HuH-7 (cell line): ENCODE measurements at places on chromosomes 12 and 14.
A peak's percentile ranks its signal among the peaks of the same experiment; 100 is the strongest.

GRCh38 chr12:126233625-126234024 is 1168.4 kb downstream of the AACS start:
- no peak for DNase-seq

DNA sequence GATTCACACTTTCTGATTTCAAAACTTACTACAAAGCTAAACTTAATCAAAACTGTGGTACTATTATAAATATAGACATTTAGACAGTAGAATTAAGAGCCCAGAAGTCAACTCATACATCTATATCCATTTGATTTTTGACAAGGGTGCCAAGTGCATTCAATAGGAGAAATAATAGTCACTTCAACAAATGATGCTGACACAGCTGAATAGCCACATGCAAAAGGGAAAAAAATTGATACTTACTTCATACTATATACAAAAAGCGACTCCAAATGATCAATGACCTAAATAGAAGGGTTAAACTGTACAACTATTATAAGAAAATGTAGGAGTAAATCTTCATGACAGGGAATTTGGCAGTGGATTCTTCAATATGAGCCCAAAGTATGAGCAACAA is 40.7 kb upstream of the SYT10 start:
- DNase-seq, result no peak

DNA sequence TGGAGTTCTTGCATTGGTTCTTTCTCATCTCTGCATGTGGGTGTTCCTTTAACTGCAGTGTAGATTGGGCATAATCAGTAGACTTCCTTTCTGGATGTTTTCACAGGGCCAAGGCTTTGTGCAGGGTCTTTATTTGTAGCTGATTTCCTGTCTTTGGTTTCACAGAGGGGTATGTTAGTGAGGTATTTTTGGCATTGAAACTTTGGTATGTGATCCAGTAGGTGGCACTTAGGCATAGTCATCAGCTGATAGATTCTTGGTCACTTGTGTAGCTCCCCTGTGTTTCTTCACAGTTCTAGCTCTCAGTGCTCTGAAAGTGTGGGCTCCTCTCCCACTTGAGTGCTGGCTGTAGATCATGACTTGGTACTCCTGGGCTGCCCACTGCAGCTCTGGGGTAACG is 52.7 kb upstream of the LMO3 start:
- DNase-seq, result no peak

DNA sequence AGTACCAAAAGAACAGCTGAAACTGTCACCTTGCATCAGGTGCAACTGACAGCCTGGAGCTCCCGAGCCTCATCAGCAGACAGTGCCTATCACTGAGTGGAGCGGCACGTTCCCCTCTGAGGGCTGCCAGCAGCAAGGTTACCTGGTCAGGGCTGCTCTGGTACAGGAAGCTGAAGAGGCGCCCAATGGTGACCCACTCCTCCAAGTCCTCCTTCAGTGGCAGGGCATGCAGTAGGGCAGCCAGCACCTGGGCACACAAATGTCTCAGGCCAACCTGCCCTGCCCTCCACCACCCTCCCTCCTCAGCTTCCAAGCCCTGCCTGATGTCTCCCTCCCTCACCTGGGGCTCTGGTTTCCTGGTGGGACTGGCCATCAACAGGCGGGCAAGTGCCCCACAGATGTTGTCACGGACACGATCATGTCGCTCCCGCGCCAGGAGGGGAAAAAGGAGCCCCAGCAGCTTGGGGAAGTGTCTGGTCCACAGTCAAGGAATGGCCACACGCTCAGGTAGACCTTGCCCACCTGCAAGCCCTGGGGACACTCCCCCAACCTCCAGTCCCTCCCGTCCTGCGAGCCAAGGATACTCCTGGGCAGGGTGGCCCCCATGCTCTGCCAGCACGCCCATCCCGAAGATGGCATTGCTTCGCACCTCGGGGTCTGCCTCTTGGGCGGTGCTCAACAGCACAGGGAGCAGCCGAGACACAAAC is 7.1 kb downstream of the IPO4 start:
- DNase-seq, result no peak

- no peak for DNase-seq
These were observed 456.6 kb downstream of the VRK1 start for GRCh38 chr14:97253756-97254155.

GRCh38 chr12:14417715-14418114 is 52.2 kb downstream of the ATF7IP start:
- no peak for DNase-seq

- DNase-seq, result no peak
These were observed 117.6 kb upstream of the TMCC3 start for GRCh38 chr12:94767956-94768355.

DNA sequence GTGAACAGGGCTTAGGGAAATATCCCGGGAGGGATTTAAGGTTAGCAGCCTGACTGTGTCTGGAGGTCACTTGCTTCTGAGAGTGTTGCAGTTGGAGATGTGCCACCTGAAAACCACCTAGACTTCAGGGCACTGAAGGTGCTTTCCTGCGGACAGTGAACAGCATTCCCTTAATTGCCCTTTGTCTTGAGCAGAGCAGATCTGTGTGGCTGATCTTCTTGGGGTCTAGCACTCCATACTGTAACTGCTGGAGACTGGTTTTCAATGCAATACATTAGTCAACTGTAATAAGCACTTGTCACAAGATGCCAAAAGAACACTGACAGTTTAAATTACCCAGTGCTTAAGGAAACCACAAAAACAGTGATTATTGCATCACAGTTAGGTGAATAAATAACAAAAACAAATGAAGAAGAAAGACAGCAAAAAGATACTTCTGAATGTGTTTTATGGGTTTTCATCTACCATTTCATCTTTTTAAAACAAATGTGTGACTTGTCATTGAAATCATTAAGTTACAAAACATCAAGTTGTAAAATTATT is 111.8 kb downstream of the PRIMA1 start:
- no peak for DNase-seq

GRCh38 chr14:71694591-71695530 is 237.4 kb upstream of the RGS6 start:
- DNase-seq, result no peak

DNA sequence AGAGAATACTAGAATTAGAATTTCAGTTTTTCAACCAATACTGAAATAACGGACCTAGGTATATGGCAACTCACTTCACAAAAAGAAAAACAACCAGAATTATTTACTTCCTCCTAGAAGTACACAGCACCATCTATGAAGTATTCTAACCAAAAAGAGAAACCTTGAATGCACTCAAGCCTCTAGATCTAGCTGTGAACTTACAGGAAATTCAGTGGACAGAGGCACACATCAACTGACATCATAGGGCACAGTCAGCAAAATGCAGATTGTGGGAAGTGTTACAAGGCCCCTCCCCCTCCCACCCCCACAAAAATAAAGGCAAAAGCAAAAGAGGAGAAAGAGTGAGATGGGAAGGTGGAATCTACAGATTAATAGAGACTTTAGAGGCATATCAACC is 102.4 kb downstream of the TMTC1 start:
- no peak for DNase-seq

- no peak for DNase-seq
These were observed 12.7 kb upstream of the STON2 start for GRCh38 chr14:81412779-81413178.

DNA sequence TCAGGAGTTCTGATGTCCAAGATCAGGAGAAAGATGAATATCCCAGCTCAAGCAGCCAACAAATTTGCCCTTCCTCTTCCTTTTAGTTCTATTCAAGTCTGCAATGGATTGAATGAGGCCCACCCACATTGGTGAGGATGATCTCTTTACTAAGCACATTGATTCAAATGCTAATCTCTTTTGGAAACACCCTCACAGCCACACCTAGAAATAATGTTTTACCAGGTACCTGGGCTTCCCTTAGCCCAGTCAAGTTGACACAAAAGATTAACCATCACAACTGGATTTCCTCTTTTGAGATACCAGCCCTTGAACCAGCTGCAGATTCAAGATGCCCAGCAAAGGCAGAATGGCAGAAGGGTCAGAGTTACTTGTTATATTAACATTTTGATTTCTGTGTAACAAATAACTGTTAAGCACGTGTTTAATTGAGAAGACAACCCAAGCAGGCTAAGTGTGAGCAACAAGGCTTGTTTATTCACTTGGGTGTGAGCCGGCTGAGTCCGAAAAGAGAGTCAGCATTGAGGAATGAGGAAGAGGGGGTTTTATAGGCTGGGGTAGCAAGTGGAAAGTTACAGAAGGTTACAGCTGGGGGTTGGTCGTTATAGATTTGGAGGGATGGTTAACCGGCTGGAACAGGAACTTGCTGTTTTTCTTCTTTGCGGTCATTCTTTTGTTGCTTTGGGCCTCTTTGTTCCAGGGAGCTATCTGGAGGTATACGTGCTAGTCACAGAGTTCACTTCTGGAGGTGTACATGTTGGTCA is 180.3 kb downstream of the EMP1 start:
- peak; percentile 6 for DNase-seq

DNA sequence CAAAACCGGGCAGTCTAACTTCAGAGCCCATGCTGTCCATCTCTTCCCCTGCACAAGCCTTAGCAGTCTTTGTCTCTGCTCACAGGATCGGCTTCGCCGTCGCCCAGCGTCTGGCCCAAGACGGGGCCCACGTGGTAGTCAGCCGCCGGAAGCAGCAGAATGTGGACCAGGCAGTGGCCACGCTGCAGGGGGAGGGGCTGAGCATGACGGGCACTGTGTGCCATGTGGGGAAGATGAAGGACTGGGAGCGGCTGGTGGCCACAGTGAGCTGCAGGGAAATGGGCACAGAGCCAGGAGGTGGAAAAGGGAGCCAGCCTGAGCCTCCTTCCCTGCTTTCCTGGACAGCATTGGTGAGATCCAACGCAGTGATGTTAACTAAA is 14.2 kb upstream of the CARMIL3 start:
- no peak for DNase-seq

DNA sequence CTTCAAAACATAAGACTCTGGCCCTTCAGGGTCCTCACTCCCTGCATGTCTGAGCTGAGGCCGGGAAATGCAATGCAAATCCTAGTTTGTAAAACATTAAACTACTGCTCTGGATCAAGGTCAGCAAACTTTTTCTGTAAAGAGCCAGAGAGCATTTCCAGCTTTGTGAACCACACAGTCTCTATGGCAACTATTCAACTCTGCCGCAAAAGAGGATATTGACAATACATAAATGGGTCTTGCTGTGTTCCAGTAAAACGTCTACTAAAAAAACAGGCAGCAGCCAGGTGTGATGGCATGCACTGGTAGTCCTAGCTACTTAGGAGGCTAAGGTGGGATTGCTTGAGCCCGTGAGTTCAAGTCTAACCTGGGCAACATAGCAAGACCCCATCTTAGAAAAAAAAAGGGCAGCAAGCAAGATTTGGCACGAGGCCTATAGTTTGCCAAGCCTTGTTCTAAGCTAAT is 22.3 kb downstream of the DDX24 start:
- no peak for DNase-seq

- no peak for DNase-seq
These were observed 118.6 kb upstream of the RTL1 start for GRCh38 chr14:101022121-101022520.

DNA sequence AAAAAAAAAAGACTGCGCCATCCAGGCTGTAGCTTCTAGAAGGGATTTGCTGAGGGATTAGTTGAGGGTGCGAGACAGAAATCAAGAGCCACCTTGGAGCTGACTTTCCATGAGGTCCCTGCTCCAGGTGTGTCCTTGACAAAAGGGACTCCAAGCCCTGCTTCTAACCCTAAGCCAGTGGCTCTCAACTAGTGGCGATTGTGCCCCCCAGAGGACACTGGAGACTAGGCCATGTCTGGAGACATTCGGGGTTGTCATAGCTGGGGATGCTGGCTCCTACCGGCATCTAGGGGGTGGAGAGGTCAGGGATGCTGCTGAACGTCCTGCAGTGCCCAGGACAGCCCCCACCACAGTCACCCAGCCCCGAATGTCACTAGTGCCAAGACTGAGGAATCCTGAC is 40.6 kb downstream of the SPRING1 start:
- peak; percentile 67 for DNase-seq

DNA sequence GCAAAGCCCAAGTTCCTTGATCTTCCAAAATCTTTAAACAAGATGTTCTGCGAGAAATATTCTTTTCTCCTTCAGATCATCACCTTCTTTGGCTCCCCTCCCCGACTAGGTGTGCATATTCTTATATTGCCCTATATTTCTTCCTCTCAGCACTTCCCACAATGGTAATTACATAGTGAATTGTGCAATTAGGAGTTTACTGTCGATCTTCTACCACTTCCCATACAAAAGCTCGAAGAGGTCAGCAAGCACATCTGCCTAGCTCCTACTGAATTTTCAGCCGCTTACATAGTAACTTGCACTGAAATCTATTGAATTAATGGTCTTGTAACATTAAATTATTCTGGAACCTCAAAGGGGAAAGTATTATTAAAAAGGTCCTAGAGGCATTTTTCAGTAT is 16.7 kb downstream of the OSBPL8 start:
- DNase-seq, result no peak

GRCh38 chr12:41327096-41327895 is 139.2 kb downstream of the PDZRN4 start:
- no peak for DNase-seq

DNA sequence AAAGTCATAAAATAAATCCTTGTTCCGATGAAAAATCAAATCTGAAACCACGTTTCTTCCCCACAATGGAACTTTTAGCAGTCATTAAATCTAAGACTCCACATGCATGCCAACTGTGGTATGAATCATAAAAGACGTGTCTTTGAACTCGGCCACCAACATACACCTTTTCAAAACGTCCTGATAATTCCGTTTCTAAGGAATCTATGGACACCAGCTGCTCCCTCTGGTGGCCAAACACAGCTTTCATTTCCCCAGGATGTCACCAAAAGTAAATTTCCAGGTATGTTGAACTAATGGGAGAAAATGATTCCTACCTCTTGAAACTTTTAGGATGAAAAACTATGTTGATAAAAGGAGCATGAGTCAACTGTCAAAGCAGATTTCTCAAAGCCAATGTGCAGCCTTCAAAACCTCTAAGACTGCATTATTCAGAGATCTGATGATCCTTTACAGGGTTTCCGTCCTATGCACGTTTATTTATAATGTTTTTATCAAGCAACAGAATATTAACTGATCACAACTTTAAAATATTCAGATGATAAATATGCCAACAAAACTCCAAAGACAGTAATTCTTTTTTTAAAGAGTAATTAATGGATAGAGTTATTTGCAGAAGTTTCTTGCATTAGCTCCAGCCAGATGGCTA is 96.2 kb downstream of the CIT start:
- DNase-seq, result peak; percentile 51

DNA sequence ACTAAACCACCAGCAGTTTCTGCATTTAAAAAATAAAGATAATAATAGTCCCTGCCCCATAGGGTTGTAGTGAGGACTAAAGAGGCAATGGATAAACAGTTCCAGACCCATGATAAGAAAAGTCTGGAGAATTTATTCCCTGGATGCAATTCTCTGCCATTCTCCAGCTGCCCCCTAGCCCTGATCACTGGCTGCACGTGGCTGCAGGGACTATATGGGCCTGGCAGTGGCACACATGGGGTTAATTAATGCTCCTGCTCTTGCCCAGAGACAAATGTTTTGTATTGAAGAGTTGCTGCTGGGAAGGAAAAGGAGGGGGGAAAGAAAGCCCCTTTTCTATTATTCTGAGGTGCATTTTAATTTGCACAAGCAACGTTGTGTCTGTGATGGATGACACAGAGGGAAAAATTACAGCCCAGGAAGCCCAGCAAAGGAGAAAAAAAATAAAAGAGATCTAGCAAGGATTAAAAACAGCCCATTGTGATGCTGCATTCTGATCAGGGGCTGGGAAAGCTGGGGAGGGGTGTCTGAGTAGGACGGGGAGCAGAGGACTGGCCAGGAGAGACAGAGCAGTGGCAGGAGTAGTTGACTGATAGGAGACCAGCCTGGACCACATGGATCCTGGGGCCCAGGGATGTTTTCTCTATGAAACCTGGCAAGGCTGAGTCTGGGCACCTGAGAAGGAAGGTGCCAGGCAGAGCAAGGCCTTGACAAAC is 149.3 kb downstream of the ESRRB start:
- DNase-seq, result no peak

GRCh38 chr12:40144023-40144422 is 38.1 kb upstream of the SLC2A13 start:
- DNase-seq, result no peak
